ENCODE measurements at places on chromosomes 2 and 18. TPM values are rescaled to one million over a fixed set of nuclear protein-coding genes. Genes with fewer than 3 reads are reported as not detected.

DNA sequence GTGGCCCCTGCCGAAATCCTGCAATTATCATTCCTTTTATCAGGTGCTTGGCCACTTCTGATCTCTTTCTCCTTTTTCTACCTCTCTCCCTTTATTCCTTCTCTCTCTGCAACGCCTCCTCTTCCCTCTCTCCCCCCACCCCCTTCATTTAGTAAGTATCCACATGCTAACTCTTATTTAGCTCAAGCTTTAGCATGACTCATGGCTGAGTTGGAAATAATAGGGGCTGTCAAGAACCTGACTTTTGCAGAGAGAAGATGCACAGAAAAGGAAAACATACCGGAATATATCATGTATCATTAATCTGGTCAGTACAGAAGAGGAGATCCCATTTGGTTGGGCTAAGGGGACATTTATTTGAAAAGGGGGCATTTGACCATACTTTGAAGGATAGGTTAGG, 33.1 kb downstream of the FAM171B start:
- DNase-seq, result no peak

DNA sequence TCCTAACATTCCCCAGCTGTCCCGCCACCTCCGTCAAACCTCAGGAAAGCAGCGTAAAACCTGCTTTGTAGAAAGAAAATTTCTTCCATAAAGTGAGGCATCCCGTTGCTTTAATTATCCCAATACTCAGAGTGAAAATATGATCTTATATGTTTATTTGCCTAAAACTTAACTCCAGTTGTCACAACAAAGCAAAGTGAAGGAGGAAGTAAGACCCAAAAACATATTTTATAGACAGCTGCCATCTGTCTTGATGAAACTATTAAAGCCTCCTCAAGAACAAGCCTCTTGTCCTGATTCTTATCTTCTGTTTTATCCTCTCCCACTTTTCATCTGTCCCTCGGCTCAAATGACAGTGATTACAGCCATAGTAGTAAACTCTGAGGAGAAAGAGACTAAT, 28.9 kb upstream of the LPIN2 start:
- no peak for DNase-seq

DNA sequence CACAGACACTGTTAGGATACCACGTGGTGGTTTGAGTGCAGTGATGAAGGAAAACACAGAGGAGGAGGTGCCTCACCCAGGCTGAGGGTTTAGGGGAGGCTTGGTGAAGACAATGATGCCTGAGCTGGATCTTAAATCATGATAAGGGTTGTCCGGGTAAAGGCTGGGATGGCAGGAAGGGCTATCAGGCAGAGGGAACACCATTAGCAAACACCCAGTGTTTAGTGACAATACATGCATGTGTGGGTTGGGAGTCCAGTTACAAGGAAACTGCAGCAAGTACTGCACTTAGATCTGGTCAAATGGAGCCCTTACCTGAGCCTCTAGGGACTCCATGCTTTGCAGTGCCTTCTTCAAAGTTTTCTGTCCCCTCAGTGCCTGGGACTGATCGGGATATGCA, 79.8 kb upstream of the MBOAT2 start:
- DNase-seq, result no peak

Gene ADGRF3
- 2.0 TPM for total RNA-seq

Gene SGPP2
- 7.4 TPM for total RNA-seq

Gene TRMT61B
- 21.0 TPM for total RNA-seq

Gene SYT4
- total RNA-seq, result not detected
